ENCODE measurements at places on chromosomes 6 and 20.

GRCh38 chr6:116434056-116434725 is 27.0 kb upstream of the CALHM6 start:
- DNase-seq = no peak

DNA sequence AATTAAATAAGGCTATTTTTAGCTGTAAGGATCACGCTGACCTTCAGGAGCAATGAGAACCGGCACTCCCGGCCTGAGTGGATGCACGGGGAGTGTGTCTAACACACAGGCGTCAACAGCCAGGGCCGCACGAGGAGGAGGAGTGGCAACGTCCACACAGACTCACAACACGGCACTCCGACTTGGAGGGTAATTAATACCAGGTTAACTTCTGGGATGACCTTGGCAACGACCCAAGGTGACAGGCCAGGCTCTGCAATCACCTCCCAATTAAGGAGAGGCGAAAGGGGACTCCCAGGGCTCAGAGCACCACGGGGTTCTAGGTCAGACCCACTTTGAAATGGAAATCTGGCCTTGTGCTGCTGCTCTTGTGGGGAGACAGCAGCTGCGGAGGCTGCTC is 84.0 kb downstream of the RAMACL start:
- DNase-seq = no peak

DNA sequence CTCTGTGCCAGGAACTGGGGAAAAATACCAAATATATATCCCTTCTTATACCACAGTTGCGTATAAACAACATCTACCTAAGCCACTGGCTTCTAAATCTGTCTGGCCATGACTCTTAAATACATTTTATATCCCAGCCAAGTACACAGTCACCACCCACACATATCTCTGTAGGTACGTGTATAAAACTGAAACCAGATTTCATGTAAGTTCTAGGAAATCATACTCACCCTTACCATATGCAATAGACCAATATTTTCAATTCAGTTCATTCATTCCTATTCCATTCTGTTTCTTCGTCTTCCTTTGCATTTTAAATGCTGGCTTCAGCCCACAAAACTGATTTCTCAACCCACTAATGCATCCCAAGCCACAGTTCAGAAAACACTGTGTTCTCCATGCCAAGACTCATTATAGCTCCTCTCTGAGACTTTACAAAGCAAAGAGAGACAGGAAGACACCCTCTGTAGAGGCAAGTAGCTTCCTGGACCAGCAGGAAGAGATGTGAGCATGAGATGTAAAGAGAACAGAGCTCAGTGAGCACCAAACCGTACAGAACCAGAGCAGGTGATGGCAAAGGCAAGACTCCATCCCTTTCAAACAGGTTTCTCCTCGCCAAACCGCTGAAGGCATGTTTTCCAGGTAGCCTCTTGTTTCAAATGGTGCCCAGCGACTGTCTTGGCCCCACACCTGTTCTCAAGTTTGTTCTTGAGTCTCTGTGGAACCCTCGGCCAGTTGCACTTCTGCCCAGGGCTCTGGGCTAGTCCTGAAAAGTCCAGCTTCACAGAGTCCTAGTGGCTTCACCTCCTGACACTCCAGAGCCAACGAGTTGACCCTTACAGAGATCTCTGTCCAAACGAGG is 18.7 kb downstream of the FAM50B start:
- DNase-seq = no peak

GRCh38 chr20:57471496-57472372 is 53.2 kb downstream of the CTCFL start:
- no peak for DNase-seq

DNA sequence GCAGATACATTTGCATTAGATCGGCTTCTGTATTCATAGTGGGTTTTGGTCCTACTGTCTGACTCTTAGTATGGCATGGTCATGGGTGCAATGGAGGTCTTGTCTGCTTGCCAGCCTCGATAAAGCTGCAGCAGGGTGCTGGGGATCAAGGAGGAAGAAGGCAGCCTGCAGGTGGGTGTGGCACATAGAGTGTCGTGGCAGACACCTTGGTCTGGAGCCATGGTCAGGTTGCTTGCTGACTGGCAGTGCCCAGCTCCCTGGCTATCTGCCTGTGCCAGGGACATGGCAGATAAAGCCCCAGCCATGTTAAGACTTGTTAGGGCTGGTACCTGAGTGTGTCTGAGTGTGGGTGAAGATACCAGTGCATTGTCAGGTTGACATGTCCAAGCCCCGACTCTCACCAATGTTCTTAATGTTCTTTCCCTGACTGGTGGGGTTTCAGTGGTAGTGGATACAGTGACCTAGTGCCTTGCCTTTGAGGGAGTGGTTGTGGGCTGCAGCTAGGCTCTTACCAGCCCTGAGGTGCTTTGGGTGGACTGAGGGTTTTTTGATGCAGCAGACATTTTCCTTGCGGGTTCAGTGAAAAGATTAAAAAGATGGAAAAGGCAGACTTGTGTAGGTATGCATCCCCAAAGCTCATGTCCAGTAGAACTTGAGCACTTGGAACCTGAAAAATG is 1.8 kb downstream of the FAM83D start:
- no peak for DNase-seq

DNA sequence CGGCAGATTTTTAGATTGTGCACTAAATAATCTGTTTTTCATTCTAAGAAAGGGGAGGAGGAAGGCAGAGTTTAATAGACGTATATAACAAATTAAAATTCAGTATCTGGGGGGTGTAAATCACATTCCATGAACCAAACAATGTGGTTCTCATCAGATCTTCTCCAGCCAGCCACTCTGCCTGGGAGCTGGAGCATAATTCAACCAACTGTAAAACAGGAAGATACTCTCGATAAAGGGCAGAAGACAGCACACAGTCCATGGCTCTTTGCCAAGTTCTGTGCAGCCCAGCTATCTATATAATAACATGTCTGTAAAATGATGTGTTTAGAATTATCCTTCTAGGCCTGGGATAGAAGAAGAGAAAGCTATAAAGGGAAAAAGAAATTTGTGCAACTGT is 289.9 kb upstream of the ZFP64 start:
- DNase-seq = no peak

- DNase-seq = no peak
Measured at GRCh38 chr6:20202324-20202658, 10.0 kb downstream of the MBOAT1 start.

- no peak for DNase-seq
Measured at GRCh38 chr20:11080010-11080409, 406.2 kb upstream of the JAG1 start.

DNA sequence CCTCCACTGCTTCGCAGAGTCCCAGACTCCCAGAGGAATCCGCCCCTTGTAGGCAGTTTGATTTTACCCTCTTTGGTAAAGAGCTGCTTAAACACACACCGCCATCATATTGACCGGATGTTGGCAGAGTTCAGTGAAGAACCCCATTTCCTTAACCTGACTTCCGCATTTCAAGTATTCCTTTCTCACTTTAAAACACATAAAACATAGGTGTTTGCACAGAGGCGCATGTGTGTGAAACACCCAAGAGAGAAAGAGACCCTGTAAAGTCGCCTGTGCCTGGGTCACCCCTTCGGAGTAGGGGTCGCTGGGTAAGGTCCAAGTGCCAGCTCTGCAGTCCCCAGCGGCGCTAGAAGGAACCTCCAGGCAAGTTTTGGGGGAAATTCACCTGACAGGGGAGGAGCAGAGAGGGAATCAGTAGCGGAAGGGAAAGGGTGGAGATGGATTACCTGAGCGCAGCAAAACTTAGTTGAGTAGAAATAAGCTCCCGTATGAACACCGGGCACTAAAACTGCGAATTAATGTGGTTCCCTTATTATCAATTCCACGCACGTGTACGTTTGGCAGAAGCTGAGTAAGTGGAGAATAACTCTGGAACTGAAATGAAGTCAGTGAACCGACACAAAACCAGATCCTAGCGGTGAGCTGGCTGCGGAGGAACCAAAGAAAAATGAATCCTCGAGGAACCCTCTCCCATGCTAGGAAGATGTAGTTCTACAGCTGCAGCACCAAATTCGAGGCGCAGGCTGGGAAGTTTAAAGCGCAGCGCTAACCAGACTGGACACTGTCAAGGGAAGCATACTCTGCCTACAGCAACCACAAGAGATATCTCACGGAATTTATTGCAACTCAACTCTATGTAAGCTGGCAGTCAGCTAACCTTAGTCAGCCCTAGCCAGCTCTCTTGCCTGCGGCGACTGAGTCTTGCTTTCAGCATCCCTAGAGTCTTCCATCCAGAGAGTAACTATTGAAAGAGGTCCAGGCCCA is 3.5 kb upstream of the HTR1B start:
- no peak for DNase-seq

DNA sequence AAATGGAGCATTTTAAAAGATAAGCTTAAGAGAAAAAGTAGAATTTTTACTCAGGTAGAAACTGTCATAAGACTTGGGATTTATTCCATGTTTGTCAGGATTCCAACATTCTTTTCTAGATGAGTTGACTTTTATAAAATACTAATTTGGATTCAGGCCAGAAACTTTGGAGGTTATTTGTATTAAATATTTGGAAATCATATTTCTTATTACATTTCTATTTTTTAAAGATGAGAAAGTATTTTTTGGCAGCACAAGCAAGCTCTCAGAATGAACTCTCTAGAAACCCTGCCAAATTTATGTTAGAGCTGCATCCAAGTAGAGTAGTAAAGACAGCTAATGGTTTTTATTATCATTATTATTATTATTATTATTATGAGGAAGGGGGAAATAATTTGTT is 1014.9 kb upstream of the GJE1 start:
- DNase-seq = no peak

DNA sequence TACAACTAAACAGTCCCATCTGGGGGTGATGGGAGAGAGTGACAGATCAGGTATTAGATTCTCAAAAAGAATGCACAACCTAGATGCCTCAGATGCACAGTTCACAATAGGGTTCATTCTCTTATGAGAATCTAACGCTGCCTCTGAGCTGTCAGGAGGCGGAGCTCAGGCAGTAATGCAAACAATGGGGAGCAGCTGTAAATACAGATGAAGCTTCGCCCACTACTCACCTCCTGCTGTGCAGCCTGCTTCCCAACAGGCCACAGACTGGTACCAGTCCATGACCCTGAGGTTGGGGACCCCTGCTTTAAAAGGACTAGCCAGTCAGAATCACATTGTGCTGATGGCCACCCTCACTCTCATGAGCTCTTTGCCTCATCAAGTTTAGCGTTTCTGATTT is 247.0 kb upstream of the KCNQ5 start:
- DNase-seq = no peak

DNA sequence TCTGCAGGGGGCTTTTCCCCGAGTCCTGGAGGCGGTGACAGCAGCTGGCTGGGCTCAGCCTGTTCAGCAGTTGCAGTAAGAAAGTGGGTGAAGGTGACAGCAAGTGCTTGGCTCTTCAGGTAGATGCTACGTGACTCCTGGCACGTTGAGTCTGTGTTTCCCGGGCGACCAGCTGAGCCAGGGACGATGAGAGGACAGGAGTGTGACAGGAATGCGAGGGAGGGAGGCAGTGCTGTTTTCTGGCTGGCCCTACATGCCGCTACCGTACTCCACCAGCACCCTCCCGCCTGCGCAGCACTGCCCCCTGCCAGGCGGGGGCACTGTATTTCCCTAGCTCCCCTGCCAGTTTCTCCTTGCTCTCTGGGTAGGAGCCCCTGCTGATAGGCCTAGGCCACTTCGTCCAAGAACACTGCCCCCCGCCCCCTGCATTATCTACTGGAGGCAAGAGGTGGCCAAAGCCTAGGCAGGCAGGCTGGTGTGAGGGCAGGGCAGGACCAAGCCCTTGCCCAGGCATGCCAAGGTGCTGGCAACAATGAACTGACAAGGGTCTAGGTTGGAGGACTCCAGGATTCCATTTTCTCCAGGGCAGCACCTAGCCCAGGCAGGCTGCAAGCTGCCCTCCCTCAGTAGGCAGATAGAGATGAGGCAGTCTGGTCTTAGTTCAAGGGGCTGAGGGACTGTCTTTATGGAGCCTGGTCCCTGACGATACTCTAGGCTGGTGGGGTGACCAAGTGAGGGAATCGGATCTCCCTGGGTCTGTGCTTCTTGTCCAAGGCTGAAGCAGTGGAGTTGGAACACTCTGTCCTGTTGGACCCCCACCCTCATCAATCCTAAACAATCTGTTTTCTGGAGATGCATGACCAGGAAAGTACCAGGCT is 19.2 kb downstream of the MRPS18A start:
- no peak for DNase-seq

- no peak for DNase-seq
Measured at GRCh38 chr6:129929433-129929832, 68.3 kb upstream of the TMEM244 start.

DNA sequence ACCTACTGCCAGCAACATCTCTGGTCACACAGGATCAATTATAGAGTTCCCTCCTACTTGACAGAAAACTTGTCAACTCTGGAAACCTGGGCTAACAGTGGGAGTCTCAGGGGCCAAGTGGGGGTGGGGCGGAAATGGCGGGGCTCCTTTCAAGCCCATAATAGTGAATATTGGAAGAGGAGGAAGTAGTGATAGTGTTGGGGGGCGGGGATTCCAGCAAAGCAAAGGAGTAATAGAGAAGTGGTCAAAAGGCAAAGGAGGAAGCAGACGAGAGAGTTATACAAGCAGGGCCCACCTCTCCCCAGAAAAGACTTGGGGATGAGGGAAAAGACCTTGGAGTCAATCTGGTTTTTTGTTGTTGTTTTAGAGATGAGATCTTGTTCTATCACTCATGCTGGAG is 2.1 kb downstream of the DEF6 start:
- no peak for DNase-seq

- DNase-seq = no peak
Measured at GRCh38 chr20:33320006-33320405, 37.0 kb downstream of the BPIFB1 start.

GRCh38 chr6:136764517-136764993 is 27.7 kb downstream of the MAP3K5 start:
- DNase-seq = no peak

DNA sequence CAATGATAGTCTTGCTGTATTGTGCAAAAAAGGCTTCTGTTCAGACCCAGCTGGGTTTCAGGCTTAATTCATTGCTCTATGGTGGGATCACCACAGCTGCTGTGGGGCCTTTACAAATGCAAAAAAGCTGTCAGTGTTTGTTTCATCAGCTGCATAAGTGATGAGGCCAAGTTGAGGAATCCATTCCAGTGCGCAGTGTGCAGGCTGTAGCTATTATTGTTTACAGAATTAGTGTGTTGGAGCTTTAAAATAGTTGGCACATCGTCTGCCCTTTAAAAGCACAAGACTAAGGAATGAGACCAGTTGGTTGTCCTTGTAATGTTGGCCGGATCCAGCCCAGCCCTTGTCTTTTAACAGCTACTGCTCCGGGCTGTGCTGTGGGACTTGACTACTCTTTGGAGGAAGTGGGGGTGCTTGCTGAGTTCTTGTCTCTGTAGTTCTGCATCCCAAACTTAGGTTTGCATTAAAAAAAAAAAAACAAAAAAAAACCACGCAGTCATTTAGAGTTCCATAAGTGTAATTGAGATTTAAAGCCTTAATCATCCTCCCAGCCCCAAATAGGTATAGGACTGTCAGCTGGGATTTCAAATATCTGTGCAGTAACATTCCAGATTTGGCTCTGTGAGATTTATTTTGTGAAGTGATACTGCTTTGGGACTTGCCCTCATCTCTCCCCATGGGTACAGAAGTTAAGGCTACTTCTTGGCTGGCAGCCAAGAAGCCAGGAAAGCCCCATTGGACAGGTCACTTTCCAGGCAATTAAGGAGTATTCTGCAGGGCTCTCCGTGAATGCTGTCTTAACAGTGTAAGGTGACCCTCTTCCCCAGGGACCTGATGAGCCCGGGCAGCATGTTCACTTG is 19.3 kb downstream of the JARID2 start:
- no peak for DNase-seq
